ENCODE measurements at places on chromosomes 1 and 21.

DNA sequence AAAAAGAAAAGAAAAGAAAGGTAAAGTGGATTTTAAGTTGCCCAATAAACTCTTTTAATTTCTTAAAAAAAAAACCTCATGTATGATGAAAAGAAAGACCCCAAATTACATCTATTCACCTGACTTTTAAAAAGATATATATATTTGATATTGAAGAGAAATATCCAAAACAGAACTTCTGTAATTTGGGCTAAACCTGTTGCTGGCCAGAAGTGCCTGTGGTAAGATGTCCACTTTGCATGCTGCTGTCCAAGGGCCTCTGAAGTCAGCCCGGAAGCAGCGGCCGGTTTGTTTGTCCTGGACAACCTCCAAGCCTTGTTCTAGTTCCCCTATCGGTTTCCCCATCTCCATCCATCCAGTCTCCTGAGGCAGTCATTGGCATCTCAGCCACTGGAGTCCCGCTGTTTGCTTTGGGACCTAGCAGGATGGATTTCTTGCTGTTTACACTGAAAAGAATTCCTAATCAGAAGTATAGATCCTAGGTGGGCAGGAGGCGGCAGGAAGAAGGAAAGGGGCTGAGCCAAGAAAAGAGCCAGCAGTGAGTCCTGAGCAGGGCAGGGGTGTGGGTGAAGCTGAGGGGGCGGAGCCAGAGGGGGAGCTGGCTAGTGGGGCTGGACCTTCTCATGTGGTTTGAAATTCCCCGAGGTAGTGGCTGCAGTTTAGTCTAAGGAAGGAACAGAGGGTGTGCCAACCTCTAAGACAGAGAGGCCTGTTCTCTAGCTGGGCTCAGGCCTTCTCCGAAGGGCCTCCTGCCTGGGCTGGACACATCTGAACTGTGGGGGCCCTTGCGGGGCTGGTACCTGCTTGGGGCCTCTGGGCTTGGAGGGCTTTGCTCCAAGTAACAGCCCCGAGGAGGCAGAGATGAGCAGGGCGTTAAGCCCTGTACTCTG, 3.3 kb downstream of the NCMAP start:
- peak; percentile 74 for DNase-seq

DNA sequence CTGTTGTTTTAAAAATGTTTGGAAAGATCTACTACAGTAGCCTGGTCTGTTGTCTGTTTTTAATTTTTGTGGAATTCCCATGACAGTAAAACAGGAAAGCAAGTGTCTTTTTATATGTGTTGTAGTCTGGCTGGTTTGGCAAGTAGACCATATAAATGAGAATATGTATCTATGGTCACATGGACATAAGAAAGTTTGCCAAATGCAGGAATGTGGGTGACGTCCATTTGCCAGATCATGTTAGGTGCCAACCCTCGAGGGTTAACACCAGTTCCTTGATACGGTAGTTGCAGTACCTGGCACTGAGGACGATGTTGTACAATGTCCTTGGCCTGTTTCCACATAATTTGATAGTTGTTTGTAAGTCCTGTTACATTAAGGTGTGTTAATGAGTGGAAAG, 6.2 kb downstream of the DAP3 start:
- no peak for DNase-seq

DNA sequence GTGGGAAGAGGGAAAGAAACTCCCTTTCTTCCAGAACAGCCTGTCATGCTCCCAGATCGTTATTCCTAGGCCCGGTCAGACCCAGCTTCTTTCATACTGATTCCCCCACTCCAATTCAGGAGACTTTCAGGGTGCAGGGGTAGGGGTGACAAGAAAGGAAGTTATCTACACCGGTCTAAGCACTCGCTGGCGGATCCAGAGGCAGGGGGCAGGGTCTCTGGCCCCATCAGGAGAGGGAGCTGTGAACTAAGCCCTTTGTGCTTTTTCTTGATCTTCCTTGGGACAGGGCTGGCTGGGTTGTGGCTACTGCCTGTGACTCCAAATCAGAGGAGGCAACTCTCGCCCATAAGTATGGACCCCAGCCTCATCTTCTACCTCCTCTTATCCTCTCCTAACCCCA, 44.3 kb downstream of the NEK2 start:
- no peak for DNase-seq

GRCh38 chr1:113242481-113242880, 147.8 kb upstream of the MAGI3 start:
- no peak for DNase-seq

DNA sequence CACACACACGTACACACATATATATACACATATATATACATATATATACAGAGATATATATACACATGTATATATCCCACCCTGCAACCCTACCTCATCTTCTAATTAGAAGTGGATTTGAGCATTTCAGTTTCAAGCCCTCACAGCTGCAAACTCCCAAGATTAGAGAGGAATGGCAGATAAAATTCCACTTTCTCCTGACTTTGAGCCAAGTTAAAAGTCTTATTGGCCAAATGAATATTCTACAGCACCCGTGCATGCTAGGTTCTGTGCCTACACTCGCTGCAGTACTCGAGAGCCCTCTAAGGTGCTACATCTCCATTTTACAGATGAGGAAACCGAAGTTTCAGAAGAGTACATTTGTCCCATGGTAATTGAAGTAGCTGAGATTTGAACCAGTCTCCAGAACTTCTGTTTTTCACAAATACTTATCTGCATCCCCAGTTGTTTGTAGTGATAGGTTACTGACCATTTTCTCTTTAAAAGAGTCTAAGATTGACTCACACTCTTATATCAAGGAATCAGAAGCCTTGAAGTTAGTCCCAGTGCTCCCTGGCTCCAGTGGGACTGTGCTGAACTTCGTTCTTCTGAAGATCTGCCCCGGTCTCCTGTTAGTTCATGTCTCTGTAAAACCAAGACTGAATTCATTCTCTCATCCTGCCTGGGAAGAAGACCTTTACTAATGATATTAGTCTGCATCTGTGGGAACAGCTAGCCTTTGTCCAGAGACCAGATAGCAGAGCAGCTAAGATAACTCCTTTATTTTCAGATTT, 292.1 kb downstream of the TM2D1 start:
- DNase-seq, result peak; percentile 21

DNA sequence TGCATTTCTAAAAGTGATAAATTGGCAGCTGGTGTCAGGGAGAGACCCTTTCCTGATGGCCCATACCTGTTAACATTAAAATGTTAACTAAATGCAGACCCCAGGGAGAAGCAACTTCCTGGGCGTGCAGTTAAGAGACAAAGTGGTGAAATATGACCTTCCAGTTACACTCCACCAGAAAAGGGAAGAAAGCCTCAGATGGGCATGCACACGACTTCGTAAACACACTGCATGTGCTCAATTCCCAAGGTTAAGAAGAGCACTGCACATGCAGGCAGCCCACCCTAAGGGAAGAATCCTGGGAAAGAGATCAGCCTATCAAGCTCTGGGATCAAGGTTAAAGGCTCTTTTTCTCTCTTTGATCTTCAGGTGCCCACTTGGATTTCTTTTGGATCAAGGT, 9.7 kb upstream of the GBP6 start:
- DNase-seq, result no peak

DNA sequence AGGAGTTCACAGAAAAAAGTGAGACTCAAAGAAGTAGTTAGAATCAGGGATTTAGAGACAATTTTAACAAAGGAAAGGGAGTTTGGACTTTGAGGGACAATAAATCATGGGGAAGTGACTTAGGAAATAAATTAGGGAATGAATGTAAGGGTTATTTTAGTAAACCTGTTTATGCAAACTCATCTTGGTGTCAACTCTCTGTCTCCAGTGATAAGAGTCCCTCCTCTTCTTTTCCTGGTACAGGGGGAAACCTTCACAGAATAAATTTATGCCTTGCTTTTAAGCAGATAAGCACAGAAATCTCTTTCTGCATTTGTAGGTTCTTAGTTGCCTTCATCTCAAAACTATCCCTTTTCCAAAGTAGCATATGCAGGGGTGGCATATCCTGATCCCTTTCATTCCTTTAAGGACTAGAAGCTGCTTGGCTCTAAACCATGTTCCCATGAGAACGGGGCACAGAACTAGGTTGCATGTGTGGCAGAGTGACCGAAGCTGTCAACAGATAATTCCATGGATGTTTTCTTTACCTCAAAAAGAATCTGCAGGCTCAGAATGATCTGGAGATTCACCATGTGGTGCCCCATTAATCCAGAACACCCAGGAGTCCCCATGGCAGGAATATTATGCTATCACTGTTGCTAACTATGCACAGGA, 155.4 kb downstream of the ZNF648 start:
- no peak for DNase-seq

GRCh38 chr1:200353232-200353631, 56.6 kb downstream of the ZNF281 start:
- DNase-seq, result no peak

DNA sequence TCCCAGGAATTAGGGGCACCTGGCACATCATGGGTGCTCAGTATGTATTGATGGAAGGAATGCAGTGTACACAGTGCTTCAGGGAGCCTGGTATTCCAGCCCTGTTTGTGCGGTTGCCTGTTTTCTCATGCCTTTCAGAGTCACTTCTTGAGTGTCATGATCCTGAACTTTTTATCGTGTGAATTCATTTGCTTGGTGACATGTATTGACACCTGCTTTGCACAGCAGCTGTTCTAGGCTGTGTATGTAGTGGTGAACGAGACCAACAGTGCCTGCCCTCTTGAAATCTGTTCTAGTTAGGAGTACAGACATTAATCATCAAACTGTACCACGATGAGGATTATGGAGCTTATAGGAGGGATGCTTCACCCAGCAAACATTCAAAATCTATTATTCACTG, 6.1 kb downstream of the HTR6 start:
- DNase-seq, result no peak

DNA sequence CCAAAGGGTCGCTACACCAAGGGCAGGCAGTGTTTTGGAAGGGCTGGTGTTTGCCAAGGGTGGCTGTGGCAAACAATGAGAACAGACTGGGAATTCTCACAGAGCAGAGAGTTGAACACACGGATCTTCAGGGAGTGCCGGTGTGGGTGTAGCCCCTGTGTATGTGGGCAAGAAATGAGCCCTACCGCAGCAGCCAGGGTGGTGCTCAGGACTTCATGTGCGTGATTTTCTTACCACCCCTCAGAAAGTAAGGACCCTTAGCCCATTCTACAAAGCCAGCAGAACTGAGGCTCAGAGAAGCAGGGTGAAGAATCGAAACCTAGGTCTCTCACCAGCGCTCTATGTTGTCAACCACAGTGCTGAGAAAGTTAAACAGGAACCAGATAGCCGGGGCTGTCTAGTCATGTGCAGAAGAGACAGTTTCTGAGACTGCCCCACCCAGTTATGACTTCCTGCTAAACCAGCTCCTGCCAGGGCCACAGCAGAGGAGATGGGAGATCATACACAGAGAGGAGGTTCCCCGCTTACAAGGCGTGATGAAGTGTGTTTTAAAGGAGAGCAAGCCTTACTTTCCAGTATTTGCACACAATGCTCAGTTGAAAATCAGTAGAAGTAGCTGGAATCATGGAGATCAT, 21.9 kb upstream of the MORC3 start:
- DNase-seq, result peak; percentile 42

Measured in foreskin melanocyte (primary cell).